ENCODE measurements at places on chromosomes 4 and X.
A peak's percentile ranks its signal among the peaks of the same experiment; 100 is the strongest.

- H3K4me1 ChIP-seq = peaks cover 23% of the 10 kb centered on the region
- peak; percentile 72 for DNase-seq
- no peaks in the 10 kb centered on the region for H3K27me3 ChIP-seq
- H3K36me3 ChIP-seq = peaks cover 2% of the 10 kb centered on the region
- H3K4me3 ChIP-seq = peak within 1 kb of the TSS; percentile 79
These were observed at the start of gene UBL4A for GRCh38 chrX:154486396-154487207. UBL4A (minus strand) TSS chrX:154486615; CDS start chrX:154486584, 31 bp downstream.

DNA sequence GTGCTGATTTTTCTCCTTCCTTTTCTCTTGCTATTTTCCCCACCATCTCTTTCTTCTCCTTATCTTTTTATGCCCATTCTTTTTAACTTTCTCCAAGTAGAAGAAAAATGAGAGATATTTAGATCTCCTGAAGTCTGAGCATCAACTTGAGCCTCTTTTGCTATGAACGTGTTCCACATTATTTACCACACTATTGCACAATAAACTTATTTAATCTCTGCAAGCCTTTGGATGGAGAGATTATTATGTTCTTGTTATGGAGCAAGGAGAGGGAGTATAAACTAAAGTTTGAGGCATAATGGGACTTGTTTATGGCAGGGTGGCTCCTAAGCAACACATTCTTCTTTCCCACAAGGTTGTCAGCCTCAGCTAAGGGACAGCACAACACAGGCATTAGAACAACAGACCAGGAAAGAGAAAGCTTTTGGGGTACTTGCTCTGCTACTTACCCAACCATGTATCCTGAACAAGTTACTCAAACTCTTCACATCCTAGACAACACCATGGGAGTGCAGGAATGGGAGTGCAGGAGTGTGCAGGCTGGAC, 365.5 kb upstream of the BOD1L1 start:
- DNase-seq = no peak
- H3K27ac ChIP-seq = no peak overlapping the region
- H3K27me3 ChIP-seq = peaks cover 2% of the 10 kb centered on the region
- no peaks in the 10 kb centered on the region for H3K36me3 ChIP-seq
- no peaks in the 10 kb centered on the region for H3K4me1 ChIP-seq
- H3K4me3 ChIP-seq = no peak overlapping the region

DNA sequence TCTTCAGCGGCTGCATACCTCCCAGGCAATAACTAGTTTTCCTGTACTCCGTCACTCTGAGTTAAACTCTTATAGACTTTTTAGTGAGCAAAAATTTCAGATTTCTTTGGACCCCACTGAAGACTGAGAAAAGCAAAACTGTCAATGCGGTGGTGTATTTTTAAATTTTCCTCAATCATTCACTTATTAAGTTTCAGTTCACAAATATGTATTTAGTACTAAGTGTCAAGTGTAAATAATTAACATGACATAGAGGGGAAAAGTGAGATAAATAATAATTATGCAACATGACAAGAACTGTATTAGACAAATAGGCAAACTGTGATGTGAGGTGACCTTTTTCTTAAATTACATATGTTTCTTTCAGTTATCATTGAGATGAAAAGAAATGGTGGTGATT, 124.4 kb downstream of the NAF1 start:
- H3K36me3 ChIP-seq = no peaks in the 10 kb centered on the region
- no peak for DNase-seq
- peaks cover 27% of the 10 kb centered on the region for H3K27me3 ChIP-seq
- H3K4me1 ChIP-seq = no peaks in the 10 kb centered on the region
- no peak overlapping the region for H3K4me3 ChIP-seq
- H3K27ac ChIP-seq = no peak overlapping the region

GRCh38 chr4:169330095-169330494, 59.3 kb upstream of the SH3RF1 start:
- H3K27me3 ChIP-seq = no peaks in the 10 kb centered on the region
- H3K27ac ChIP-seq = no peak overlapping the region
- no peaks in the 10 kb centered on the region for H3K36me3 ChIP-seq

GRCh38 chr4:40648131-40648530, 18.5 kb upstream of the RBM47 start:
- H3K4me1 ChIP-seq = no peaks in the 10 kb centered on the region
- H3K27me3 ChIP-seq = no peaks in the 10 kb centered on the region
- no peak overlapping the region for H3K4me3 ChIP-seq
- no peak for DNase-seq
- no peak overlapping the region for H3K27ac ChIP-seq

DNA sequence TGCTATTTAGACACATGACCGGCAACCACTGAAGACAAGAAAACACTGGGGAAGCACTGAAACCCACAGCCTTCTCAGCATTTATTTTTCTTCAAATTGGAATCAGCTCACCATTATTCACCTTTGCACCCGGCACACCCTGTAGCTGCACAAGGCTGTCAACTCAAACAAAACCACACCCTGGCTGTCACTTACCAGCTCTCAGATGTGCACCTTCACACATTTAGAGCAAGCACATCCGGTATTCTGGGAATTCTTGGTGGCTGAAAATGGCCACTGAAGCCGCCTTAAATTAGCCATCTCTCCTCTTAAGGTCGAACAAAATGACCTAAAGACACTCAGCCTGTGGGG, 5.9 kb downstream of the ZFYVE28 start:
- H3K27ac ChIP-seq = peak overlapping the region; percentile 96
- H3K36me3 ChIP-seq = no peaks in the 10 kb centered on the region
- peaks cover 52% of the 10 kb centered on the region for H3K4me1 ChIP-seq
- peaks cover 29% of the 10 kb centered on the region for H3K27me3 ChIP-seq

- DNase-seq = no peak
- no peaks in the 10 kb centered on the region for H3K36me3 ChIP-seq
- H3K4me1 ChIP-seq = peaks cover 1% of the 10 kb centered on the region
- H3K4me3 ChIP-seq = no peak overlapping the region
These were observed 48.1 kb upstream of the IL13RA1 start for GRCh38 chrX:118679290-118679689.

DNA sequence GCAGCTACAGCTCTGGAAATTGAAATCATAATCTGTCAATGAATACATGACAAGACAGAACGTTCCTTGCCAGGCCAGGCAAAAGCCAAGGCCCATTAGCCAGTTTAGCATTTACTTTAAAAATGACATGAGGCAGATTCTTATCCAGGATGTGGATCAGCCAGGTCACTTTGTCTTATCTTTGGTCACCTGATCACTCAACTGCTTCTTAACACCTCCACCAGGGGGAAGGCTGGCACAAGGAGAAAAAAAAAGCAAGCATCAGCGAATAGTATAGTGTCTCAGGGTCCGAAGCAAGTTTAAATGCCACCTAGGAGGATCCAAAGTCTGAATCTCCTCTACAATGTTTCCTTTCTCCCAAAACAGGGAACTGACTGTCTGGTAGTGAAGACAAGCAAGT, 18.8 kb downstream of the ATP1B4 start:
- no peaks in the 10 kb centered on the region for H3K27me3 ChIP-seq
- H3K36me3 ChIP-seq = no peaks in the 10 kb centered on the region
- no peak overlapping the region for H3K4me3 ChIP-seq
- DNase-seq = peak; percentile 3
- H3K27ac ChIP-seq = no peak overlapping the region
- H3K4me1 ChIP-seq = peaks cover 8% of the 10 kb centered on the region

GRCh38 chr4:183906739-183907651, 1.9 kb downstream of the STOX2 start:
- no peak overlapping the region for H3K27ac ChIP-seq
- H3K4me3 ChIP-seq = no peak overlapping the region
- no peaks in the 10 kb centered on the region for H3K36me3 ChIP-seq
- H3K27me3 ChIP-seq = peaks cover 70% of the 10 kb centered on the region

- H3K27me3 ChIP-seq = no peaks in the 10 kb centered on the region
- no peak overlapping the region for H3K27ac ChIP-seq
- DNase-seq = no peak
These were observed 3.9 kb downstream of the PAGE3 start for GRCh38 chrX:55260806-55261205.

DNA sequence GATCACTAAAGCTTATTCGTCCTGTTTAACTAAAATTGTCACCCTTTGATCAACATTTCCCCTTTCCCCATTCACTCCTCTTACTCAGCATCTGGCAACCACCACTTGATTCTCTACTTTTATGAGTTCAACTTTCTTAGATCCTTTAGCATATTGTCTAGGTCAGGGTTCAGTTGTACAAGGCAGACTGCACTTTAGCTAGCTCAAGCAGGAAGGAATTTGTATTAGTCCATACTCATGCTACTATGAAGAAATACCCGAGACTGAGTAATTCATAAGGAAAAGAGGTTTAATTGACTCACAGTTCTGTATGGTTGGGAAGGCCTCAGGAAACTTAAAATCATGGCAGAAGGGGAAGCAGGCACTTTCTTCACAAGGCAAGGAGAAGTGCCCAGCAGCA, 44.3 kb downstream of the TASL start:
- H3K36me3 ChIP-seq = no peaks in the 10 kb centered on the region
- DNase-seq = no peak
- no peak overlapping the region for H3K4me3 ChIP-seq
- H3K27me3 ChIP-seq = no peaks in the 10 kb centered on the region
- no peak overlapping the region for H3K27ac ChIP-seq

GRCh38 chrX:55787727-55788126, 70.2 kb downstream of the RRAGB start:
- no peaks in the 10 kb centered on the region for H3K4me1 ChIP-seq
- H3K36me3 ChIP-seq = peaks cover 5% of the 10 kb centered on the region
- H3K4me3 ChIP-seq = no peak overlapping the region
- DNase-seq = no peak
- H3K27me3 ChIP-seq = no peaks in the 10 kb centered on the region
- H3K27ac ChIP-seq = no peak overlapping the region

GRCh38 chr4:188297873-188298272, 158.6 kb downstream of the TRIML1 start:
- H3K36me3 ChIP-seq = no peaks in the 10 kb centered on the region
- no peaks in the 10 kb centered on the region for H3K27me3 ChIP-seq
- no peak overlapping the region for H3K27ac ChIP-seq
- H3K4me1 ChIP-seq = no peaks in the 10 kb centered on the region
- no peak for DNase-seq

DNA sequence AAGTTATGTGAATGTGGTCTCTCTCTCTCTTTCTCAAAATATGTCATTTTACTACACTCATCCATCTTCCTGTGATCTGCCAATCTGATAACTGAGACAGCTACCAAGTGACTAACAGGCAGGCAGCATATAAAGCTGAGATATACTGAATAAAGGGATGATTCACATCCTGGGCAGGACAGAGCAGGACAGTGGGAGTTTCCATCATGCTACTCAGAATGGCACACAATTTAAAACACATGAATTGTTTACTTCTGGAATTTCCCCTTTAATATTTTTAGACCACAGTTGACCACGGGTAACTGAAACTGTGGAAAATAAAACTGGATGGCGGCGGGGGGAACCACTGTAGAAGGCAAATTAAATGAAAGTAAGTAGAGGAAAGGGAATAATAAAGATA, 58.6 kb upstream of the DCTD start:
- H3K4me3 ChIP-seq = no peak overlapping the region
- peak; percentile 14 for DNase-seq
- H3K36me3 ChIP-seq = no peaks in the 10 kb centered on the region
- peak overlapping the region; percentile 39 for H3K27ac ChIP-seq

GRCh38 chr4:78581618-78582017, 30.0 kb downstream of the ANXA3 start:
- H3K36me3 ChIP-seq = no peaks in the 10 kb centered on the region
- no peaks in the 10 kb centered on the region for H3K27me3 ChIP-seq
- H3K4me3 ChIP-seq = no peak overlapping the region
- H3K27ac ChIP-seq = no peak overlapping the region

- peaks cover 2% of the 10 kb centered on the region for H3K4me1 ChIP-seq
- no peak for DNase-seq
- no peaks in the 10 kb centered on the region for H3K36me3 ChIP-seq
- no peak overlapping the region for H3K27ac ChIP-seq
- H3K4me3 ChIP-seq = no peak overlapping the region
- no peaks in the 10 kb centered on the region for H3K27me3 ChIP-seq
These were observed 16.1 kb upstream of the REPS2 start for GRCh38 chrX:16930392-16930791.

- no peaks in the 10 kb centered on the region for H3K27me3 ChIP-seq
- no peaks in the 10 kb centered on the region for H3K36me3 ChIP-seq
- H3K4me1 ChIP-seq = no peaks in the 10 kb centered on the region
- H3K4me3 ChIP-seq = no peak overlapping the region
- DNase-seq = no peak
These were observed 644.7 kb upstream of the PCDH10 start for GRCh38 chr4:132504438-132504837.

- DNase-seq = no peak
- H3K27ac ChIP-seq = no peak overlapping the region
- H3K4me3 ChIP-seq = no peak overlapping the region
- no peaks in the 10 kb centered on the region for H3K36me3 ChIP-seq
- no peaks in the 10 kb centered on the region for H3K4me1 ChIP-seq
- no peaks in the 10 kb centered on the region for H3K27me3 ChIP-seq
These were observed 62.2 kb downstream of the SH3RF1 start for GRCh38 chr4:169208516-169208915.

All from activated naive CD8-positive, alpha-beta T cell treated with anti-CD3 and anti-CD28 coated beads for 36 hours (primary cell).